DMS153 (cell line): ENCODE measurements at places on chromosomes 1 and 21.

DNA sequence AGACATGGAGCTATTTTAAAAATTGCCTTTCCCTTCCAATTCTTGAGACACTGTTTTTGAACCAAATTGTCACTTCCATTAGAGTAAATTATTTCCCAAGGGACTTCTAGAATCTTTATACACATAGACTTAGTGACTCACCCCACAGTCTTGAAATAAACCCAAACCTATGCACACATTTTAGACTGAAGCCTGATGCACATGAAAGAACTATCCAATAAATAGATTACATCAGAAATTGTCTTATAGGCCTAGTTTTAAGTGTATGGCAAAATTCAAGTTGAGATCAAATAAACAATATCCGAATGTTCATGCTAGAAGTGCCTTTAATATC lies 32.2 kb upstream of the ZNF326 start:
- no peak for DNase-seq

DNA sequence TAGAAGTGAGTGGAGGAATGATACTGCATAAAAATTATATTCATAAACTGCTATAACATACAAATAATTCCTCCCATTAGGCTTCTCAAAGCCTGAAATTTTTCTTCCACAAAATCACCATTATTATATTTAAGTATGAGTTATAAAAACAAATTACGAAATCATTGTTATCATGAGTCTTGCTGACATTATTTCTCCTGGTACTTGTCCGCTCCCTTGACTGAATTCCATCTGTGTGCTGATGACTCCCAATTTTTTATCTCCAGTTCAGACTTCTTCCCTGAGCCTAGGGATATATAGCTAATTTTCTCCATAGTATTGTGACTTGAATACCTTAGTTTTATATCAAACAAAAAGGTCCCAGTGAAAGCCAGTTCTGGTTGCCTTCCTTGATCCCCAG lies 268.2 kb downstream of the HMCN1 start:
- DNase-seq: no peak

- no peak for DNase-seq
Observed at GRCh38 chr1:209162651-209163050, 420.9 kb upstream of the CAMK1G start.

DNA sequence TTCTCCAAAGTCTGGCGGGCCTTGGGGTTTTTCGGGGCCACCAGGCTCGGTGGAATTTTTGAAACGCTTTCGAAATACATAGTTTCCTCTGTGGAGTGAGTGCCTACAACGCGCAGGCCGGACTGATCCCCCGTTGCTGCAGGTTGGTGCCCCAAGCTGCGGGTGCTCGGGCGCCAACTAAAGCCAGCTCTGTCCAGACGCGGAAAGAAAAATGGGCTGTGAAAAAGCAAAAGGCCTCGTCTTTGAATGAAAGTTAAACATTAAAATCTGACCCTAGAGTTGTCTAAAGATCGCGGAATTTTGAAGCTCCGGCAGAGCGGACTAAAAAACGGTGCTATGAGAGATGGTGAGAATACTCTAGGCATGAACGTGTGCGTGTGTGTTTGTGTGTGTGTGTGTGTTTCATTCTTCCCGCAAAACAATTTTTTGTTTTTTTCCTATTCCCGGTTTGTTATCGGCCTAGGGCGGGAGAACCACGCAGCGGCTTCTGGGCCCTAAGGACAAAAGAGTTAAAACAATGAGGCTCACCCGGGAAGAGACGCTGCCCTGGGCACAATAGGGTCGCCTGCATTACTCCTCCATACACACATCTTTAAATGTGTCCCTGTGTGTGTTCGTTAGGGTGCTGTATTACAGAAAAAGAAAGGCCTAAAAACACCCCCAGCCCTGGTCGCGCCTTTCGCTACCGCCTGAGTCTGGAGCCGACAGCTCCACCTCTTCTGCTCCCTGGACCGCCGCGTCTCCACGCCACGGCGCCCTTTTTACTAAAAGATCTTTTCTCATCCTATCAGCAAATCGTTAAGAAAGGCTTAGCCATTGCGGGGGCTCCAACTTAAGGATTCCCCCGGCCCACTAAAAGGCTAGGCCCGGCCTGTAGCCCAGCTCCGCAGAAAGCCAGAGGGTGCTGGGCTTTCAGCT lies 3.2 kb downstream of the TBX15 start:
- no peak for DNase-seq

DNA sequence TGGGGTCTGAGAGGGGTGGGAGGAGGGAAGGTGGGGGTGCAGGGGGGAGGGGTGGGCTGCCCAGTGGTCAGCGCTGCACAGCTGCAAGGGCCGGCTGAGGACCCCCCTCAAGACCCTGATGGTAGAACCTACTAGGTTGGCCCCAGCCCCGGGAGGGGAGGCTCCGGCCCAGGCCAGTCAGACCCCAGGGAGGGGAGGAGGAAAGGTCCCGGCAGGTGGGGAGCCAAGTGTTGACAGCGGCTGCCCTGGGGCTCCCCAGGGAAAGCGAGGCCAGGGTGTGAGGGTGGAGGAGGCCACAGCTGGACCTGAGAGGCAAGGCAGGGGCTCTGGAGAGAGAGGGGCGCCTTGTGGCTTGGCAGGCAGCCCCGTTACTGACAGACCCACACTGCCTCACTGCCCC lies 31.1 kb downstream of the MEGF6 start:
- DNase-seq: no peak

- no peak for DNase-seq
Observed at GRCh38 chr1:100219883-100220282, 29.8 kb downstream of the DBT start.

DNA sequence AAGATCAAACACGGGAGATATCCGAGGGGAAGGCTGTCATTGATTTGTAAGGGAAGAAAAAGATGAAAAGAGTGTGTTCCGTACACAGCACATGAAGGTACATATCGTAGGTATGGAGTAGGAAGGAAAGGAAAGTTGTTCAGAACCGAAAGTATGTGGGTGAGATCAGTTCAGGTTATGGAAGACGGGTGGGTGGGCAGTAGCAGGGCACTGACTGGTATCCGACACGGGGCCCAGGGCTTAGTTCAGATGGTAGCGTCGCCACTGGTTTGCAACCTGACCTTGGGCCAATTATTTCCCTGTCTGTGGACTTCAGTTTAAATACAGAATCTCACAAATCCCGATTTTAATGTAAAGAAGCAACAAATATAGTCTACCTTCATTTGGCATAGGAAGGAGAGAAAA lies 27.8 kb upstream of the A3GALT2 start:
- DNase-seq: no peak

- DNase-seq: no peak
Observed at GRCh38 chr1:192639607-192640368, 3.8 kb downstream of the RGS13 start.

DNA sequence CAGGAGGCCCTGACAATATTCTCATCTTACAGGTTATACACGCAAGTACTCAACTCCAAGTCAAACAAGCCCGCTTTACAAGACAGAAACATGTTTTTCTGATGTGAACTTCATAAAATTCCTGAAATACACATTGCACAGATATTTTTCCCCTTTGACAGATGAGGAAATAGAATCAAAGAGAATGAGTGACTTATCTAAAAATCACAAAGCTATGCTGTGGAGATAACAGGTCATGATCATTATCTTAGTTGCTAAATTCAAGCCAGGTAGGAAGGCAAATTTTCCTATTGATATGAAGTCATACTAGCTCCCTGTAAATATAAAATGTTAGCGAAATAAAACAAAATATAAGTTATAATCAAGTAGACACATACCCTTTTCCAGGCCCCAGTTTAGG lies 18.3 kb downstream of the UBR4 start:
- no peak for DNase-seq

- DNase-seq: peak; percentile 29
Observed at GRCh38 chr21:34630536-34631143, 15.7 kb upstream of the RCAN1 start.

DNA sequence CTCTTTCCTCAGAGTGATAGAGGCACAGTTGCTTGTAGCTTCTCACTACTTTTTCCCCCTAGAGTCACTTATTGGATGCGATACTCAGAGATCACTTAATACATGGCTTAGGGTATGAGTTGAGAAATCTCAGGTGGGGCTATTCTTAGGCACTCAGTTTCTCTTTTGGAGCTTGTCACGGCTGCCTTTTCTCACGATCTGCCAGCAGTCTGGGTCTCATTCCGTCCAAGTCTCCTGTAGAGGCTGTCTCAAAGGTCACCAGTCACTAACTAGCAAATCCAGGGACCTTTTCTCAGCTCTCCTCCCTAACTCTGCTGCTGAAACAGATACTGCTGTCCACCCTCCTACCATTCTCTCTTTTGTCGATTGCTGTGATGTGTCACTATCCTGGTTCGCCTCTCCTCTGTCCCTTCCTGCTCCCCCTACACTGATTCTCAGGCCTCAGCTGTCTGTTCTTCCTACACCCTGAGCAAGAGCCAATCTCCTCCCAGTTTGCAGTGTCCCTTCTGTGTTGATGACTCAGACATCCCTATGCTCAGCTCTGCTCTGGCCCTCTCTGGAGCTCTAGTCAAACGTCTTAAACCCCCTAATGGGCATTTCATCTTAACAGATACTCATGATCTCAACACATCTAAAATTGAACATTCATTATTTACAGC lies 12.4 kb downstream of the ATP1A2 start:
- no peak for DNase-seq

DNA sequence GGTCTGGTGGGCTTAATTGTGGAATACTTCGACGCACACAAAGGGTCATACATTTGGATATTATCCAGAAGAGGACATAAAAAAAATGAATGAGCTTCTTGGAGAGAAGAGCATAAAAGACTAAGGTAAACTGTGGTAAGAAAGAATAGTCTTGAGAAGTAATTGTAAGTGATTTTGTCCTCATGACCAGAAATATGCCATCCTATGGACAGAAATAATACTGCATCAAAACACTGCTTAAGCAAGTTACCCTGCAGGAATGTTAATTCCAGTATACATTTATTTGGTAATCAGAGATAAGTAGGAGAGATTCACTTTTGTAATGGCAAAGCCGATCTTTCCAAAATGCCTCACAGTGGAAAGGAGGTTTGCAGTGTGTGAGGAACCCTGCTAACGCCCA lies 111.9 kb downstream of the NRIP1 start:
- DNase-seq: no peak

DNA sequence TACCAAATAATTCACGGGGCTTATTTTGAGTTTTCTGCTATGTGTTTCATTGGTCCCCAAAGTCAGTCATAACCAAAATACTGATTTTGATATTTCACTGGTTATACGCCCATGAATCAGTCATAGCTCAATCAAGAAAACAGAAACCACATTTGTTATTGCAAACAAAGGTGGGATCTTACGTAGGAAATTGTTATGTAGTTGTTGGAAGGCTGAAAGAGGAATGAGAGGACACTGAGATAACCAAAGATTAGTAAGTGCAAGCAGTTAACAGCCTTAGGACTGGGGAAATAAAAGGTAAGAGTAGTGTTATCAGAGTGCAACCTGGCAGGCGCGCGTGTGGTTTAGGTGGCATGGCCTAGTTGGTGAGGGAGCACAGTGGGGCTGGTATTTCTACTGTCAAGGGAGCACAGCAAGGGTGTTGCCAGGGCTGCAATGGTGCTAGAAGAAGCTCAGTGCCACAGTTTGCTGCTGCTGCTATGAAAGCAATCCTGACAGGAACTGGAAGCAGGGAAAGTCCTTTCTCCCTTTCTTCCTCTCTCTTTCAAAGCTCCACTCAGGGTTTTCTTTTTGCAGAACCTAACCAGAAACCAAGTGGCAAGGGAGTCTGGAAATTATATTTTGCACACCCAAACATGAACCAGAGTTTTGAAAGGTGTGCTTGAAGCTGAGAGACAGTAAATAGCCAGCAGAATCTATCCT lies 33.7 kb downstream of the RTCA start:
- DNase-seq: no peak

- DNase-seq: no peak
Observed at GRCh38 chr1:177975588-177976495, 6.0 kb upstream of the SEC16B start.

DNA sequence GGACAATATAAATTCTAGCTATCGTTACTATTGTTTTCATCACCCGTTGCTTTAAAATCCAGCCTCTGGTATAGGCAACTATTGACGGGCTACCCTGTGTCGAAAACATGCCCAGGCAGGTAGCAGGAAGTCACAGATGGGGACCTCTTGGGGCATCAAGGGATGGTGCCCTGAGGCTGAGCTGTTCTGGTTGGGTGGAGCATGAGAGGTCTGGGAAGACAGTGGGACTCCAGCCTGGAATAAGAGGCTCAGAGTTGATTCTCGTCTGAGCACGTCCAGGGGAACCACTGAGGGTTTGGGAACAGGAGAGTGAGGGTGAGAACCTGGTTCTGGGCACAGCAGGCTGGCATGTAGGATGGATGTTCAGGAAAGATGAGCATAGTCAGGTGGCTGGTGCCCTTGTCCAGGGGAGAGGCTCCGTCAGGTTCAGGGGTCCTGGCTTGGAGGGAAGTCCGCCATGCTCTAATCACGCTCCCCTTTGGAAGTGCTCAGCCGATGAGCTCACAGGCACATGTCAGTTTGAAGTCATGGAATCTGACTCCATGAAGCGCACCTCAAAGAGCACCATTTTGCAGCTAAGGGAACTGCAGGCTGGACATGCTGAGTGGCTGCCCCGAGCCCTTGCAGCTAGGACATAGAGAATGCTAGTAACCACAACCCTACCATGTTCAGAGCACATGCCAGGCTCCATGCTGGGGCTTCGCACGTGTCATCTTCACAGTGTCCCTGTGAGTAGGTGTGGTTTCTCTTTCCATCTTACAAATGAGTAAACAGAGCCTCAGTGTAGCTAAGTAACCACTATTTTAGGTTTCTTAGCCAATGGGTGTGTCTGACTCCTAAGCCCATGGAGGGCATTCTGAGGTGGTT lies 21.0 kb downstream of the PCSK9 start:
- no peak for DNase-seq

DNA sequence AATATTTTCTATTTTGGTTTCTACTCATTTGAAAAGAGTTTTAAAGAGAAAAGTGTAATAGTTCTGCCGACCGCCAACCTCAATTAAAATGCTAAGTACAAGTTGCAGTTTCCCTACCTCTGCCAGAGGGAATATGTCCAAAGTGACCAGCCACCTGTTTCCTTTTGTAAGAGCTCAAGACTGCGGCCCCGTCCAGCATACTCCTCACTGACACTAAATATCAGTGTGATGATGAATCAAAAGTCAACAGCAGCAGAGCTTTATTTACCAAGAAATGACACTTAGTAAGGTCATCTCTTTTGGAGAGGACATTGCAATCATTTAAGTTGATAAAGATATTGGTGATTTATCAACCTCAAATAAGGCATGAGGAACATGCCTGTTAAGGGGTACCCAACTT lies 57.4 kb upstream of the NRIP1 start:
- no peak for DNase-seq

GRCh38 chr1:87394982-87395381 lies 66.3 kb downstream of the LMO4 start:
- no peak for DNase-seq

DNA sequence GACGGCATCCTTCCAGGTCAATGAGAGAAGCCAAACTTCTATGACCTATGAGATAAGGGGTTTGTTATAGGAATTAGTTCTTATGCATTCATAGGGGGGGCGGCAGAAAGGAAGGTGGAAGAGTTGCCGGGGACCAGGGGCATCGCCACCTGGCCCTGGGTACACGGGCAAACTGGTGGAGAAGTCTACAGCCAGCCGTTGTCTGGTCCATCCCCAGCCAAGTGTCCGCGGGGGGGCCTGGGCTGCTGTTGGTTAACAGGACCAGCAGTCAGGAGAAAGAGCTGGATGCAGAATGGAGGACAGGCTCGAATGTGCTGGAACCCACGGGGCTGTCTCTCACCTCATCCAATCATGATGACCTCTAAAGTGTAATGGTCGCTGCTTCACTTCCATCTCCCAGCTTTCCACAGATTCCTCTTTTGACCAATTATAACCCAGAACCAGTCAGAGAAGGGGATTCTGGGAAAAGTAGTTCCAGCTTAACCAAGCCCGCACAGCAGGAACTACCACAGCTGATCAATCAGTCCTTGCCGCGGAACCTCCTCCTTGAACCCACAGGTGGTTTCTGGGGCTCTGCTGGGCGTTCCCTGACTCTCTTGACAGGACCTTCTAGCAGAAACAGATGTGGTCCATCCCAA lies 17.8 kb downstream of the TMEM51 start:
- no peak for DNase-seq
